Endodermal cell (in vitro differentiated cells): ENCODE measurements at places on chromosomes 2 and 18.
A peak's percentile ranks its signal among the peaks of the same experiment; 100 is the strongest.

- DNase-seq: peak; percentile 77
Measured at GRCh38 chr2:240089306-240089705, 36.0 kb upstream of the OR6B3 start.

DNA sequence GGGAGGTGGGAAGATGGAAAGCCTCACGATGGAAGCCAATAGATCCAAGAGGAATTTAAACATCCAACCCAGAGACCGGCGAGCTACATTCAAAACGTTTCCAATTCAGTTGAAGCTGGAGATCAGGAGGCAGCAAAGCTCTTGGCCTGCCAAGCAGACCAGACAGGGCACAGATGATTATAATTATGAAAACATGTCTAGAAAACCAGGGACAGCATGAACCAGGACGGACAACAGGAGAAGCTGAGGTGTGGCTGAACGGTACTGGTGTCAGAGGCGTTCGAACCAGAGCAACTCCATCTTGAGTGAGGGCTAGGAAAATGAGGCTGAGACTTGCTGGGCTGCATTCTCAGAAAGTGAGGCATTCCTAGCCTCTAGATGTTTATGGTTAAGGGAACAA, 102.2 kb upstream of the CCDC150 start:
- DNase-seq: no peak

DNA sequence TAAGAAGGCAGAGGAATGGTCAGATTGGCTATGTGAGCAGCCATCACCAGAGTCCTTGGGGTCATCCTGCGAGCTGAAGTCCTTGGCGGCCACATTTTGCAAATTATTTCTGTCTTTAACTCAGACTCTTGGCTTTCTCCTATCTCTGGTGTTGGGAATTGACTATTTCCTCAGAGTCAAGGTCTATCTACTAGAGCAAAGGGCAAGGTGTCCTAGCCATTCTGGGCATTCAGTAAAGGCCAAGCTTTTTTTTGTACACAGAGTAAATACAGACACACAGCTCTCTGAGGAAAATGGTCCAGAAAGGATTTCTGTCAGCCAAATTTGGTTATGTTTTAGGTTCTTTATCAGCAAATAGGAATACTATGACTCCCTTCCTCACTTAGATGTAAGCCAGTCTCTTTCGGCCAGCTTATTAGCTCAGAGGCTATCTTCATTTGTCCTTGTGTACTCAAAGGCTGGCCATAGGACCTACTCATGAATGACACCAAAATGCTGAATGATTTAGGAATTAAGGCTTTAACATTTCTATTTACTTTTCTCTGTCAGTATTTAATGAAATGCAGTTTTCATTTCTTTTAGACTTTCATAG, 146.5 kb downstream of the CNTNAP5 start:
- no peak for DNase-seq

DNA sequence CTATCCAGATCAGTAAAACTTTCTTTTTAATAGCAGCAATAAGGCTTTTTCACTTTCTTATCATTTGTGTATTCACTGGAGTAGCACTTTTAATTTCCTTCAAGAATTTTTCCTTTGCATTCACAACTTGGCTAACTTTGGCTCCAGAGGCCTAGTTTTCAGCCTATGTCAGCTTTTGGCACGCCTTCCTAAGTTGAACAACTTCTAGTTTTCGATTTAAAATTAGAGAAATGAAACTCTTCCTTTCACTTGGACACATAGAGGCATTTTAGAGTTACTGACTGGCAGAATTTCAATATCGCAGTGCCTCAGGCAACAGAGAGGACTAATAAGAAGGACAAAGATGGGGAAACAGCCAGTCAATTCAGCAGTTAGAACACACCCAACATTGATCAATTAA, 577.4 kb downstream of the DSC3 start:
- DNase-seq: no peak
